ENCODE measurements at places on chromosomes 11 and 22.

- DNase-seq: no peak
Observed at GRCh38 chr11:39036021-39036420, 2423.4 kb downstream of the LRRC4C start.

- DNase-seq: peak; percentile 5
Observed at GRCh38 chr11:105132716-105133511, 6.7 kb downstream of the CARD18 start.

GRCh38 chr11:8369592-8370205, 106.0 kb upstream of the LMO1 start:
- DNase-seq: no peak

- no peak for DNase-seq
Observed at GRCh38 chr11:61918938-61919704, 1.8 kb upstream of the RAB3IL1 start.

GRCh38 chr11:10414659-10415058, 40.4 kb upstream of the AMPD3 start:
- DNase-seq: no peak

DNA sequence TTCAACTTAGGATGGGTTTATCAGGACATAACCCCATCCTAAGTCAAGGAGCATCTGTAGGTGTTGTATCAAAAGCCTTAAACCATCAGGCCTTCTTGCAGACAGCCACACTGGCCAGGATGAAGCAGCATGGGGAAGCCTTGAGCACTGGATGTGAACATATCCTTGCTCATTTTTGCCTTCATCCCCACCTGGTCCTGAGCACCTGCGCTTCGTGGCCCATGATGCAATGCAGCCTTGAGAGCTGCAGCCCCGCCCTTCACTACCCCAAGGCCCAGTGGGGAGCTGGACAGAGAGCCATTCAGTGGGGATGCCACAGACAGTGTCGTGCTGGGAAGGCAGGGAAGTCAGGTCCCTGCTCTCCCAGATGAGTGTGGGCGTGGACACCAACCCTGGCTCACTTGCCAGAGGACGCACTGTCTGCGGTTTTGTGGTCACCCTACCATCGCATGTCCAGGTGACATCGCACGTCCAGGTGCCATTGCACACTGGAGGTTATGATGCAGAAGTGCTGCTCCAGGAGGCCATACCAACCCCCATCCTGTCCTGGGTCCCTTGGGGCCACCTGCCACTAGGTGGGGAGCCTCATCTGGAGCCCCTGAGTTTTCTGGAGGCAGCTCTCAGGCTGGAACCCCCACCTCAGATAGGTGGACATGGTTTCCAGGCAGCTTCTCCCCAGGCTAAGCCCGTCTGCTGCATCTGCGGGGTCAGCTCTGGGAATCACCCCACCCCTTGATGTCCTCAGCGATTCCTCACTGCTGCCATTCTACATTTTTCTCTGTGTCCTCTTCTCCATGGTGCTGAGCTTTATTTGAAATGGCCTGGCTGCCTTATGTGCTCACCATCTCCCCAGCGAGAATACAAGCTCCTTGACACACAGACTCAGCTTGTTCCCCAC, 14.4 kb downstream of the GNAZ start:
- DNase-seq: no peak

DNA sequence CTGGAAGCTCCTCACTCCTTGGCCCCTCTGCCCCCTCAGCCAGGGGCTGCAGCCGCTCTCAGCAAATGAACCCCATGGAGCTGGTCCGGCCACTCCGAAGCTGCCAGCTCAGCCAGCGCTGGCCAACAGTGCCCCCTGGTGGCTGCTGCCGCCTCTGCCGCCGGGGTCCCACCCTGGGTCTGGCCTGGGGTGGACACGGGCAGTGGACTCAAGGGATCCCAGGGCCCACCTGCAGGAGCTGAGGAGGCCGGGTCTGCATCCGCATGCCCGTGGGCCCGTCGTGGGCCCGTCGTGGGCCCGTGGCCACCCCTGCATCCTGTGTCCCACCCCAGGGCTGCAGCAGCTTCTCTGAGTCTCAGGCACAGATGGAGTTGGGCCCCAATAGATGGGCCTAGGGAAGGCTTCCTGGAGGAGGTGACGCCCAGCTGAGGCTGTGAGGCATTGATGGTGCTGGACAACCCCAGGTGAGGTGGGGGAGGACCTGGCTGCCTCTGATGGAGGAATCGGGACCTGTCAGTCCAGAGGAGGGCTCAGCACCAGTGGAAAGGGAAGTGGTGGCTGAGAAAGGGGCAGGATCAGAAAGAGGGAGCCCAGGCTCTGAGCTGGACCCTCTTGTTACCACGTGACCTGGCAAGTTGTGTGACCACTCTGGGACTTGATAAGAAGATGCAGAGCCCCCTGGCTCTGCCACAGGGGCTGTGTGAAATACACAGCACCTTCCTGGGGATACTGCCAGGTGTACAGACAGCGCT, 522.3 kb downstream of the BRD1 start:
- no peak for DNase-seq

- no peak for DNase-seq
Observed at GRCh38 chr11:45933131-45933831, 10.8 kb downstream of the LARGE2 start.

GRCh38 chr11:6249770-6250555, 9.7 kb upstream of the CCKBR start:
- no peak for DNase-seq

DNA sequence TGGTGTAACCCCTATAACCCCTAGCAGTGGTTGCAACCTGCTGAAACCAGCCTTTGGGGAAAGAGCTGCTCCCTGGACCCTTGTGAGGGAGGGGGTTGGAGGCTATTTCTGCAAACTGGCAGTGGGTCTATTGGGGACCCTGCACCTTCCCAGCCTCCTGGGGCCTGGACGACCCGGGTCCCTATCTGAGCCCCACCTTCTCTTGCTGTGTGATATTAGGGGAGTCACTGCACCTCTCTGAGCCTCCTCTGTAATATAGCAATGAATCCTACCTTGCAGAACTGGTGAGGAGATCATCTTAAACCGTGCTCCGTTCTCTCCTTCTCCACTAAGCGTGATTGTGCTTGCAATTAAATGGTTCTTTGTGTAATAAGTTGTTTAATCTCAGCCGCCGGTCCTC, 24.0 kb upstream of the MPPED1 start:
- DNase-seq: no peak

GRCh38 chr22:33883561-33883960, 36.7 kb downstream of the LARGE1 start:
- no peak for DNase-seq

- DNase-seq: no peak
Observed at GRCh38 chr11:55714982-55715888, 53.2 kb downstream of the OR4C6 start.

- DNase-seq: no peak
Observed at GRCh38 chr11:78941226-78941851, 366.7 kb upstream of the NARS2 start.

- DNase-seq: no peak
Observed at GRCh38 chr11:65058012-65058411, 341 bp downstream of the NAALADL1 start.

DNA sequence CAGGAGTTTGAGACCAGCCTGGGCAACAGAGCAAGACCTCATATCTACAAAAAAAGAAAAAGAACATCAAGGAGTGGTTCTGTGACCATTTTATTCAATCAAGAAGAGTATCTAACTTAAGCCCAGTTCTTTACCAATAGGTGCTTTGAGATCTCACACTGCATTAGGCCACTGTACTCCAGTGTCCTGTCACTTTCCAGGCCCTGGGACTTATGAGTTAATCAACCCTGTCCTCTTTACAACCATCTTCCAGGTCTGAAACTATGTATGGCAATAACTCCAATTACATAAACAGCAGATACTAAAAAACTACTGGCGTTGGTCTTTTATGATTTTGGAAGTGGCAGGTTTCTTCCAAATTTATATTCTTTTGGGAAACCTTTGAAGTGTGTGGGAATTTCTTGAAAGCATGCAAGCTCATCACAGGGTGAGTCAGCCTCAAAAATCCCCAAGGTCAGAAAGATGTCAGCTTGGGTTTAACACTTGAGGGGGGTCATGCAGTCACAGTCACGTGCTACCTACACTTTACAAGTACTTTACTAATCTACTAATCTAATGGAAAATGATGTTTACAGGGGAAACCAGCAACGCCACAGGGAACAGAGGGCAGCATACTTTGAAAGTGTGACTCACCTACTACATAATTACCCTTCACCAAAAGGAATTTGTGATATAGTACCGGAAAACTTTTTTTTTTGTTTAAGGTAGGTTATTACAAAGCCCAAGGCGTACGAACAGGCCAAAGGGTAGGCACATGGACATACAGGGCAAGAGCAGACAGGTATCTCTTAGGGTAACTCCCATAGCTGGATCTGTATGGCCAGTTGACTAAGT, 15.6 kb downstream of the PISD start:
- DNase-seq: peak; percentile 57

DNA sequence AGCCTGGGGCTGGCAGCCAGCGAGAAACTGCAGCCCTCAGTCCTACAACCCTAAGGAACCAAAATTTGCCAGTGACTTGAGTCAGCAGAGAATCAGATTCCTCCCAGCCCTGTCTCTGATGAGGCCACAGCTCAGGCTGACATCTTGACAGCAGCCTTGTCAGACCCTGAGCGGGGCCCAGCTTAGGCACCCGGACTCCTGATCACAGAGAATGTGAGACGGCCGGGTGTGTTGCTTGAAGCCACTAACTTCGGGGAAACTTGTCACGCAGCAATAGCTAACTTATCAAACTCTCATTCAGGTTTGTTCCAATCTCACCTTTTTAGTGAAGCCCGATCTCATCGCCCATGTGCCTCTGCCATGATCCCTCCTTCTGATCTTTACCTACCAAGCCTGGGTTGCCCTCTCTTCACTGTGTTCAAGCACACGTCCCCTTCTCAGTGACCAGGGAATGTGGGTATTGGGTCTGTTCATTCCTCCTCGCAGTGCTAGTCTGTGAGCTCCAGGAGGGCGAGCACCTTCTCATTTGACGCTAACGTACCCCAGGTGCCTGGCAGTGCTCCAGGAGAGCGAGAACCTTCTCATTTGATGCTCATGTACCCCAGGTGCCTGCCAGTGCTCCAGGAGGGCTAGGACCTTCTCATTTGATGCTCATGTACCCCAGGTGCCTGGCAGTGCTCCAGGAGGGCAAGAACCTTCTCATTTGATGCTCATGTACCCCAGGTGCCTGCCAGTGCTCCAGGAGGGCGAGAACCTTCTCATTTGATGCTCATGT, 280.7 kb downstream of the BRD1 start:
- DNase-seq: no peak

GRCh38 chr11:117099696-117100095, 1.5 kb upstream of the SIK3 start:
- no peak for DNase-seq

GRCh38 chr22:34829485-34829884, 236.5 kb upstream of the ISX start:
- no peak for DNase-seq

DNA sequence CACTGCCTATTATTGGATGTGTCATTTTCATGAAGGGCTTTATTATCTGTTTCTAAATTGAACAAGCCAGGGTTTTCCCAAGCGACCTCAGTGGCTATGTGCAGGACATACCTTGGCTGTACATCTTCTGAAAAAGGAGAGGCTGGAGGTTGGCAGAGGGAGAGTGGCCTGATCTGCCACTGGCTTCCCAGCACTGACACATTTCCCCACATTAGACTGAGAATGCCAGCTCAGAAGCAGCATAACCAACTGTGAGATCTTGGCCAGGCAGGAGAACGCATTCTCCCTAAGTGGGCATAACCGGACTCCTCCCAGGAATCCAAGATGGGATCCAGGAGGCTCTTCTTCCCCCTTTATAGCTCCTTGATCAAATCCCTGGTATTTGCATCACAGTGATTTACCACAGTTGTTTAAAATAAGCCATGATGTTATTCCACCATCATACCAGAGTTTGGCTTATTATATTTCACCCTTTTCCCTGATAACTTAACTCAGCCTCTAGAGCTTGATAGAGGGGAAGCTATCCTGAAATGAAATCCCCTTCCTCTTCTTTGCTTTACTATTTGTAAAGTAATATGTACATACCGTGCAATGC, 33.8 kb downstream of the AMOTL1 start:
- no peak for DNase-seq

GRCh38 chr11:96019810-96020747, 96.2 kb upstream of the MTMR2 start:
- DNase-seq: no peak

- no peak for DNase-seq
Observed at GRCh38 chr22:43240614-43241013, 53.7 kb upstream of the TTLL12 start.

DNA sequence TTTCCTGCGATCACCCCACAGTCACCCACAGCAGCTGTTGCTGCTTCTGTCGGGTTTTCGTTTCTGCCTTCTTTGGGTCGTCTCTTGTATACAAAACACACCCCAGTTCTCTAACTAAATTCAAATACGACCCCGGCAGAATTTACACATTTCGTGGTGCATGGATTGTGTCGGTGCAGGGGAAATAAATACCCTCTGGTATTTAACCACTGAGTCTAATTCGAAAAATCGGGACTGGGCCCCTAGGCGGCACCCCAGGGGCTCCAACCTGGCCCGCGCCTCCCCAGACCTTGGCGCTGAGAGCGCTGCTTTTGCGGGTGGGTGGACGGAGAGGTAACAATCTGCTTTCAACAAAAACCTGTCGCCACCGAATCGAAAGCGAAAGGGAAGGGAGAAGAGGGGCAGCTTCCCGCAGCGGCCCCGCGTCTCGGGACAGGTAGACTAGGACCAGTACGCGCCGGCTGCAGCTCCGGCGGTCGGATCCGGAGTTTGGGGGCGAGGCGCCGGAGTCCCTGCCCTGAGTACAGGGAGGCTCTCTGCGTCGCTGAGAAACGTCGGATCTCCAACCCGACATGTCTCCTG, 4.4 kb downstream of the ALX4 start:
- no peak for DNase-seq

DNA sequence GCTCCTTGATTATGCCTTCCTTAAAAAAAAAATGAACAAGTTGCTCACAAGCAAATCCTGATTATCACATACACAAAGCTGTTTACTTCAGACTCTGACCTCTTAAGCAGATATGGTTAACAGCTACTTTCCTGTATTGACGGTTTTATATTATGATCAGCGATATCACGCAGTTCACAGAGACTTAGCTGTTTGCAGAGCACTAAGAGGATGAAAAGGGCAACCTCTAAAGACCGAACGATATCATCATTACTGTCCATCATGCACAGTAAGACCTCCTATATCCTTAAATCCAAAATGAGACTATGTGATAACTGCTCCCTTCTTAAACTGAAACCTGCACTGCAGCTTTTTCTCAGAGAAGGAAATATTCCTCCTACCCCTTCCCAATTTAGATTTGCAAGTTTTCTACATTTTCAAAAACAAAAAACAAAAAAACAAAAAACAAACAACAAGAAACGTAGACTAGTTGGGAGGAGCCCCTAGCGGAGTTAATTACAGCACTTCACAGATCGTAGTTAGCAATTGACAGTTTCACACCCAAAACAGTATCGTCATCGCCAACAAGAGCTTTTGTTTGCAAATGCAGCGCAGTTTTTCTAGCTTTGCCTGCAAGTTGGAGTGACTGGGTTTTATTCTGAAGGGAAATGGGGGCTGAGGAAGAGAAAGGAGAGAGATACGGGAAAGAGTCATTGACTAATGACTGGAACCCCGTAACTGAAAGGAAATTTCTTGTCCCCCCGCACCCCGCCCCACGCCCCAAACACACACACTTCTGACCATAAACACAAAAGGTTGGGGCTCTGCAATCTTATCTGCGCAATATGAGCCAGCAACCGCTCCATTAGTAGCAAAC, 1.2 kb downstream of the DDX6 start:
- DNase-seq: no peak

Data from brain pericyte (primary cell).